ENCODE measurements at places on chromosomes 5 and 9.

DNA sequence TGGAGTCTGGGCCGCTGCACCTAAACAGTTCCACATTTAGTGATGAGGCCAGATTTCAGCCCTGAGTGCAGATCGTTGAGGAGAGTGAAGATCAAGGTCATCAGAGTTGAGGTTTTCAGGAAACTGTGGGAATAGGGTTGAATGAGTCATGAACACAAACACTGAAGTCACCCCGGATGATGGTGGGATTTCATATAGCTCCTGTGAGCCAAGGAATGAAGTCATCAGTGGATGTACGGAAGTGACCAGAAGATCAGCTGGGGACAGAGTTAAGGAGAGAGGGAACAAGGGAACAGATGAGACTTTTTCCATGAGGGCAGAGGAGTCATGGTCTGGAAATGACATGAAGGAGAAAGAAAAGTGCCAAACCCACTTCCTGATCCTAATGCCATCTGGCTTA is 36.5 kb downstream of the PALM2AKAP2 start:
- no peak for DNase-seq

DNA sequence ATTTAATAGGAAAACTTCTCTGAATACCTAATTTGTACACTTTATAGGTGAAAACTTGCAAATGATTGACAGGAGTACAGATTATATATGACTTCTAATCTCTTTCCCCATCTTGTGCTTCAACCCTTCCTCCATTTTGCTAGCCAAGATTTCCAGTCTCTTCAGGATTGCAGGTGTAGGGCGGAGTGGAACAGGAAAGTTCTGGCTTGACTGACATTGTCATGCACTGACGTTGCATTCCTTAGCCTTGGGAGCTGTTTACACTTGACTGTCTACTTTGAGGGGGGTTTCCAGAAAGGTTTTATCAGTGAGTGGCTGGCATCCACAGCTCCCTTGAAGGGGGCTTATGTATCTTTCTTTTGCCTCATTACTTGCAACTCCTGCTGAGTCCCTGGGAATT is 34.1 kb upstream of the GRIA1 start:
- DNase-seq, result no peak

GRCh38 chr5:52786391-52786790 is 1.3 kb upstream of the ITGA1 start:
- DNase-seq, result no peak

- DNase-seq, result no peak
These were observed 80.0 kb upstream of the PUM3 start for GRCh38 chr9:2923766-2924379.

DNA sequence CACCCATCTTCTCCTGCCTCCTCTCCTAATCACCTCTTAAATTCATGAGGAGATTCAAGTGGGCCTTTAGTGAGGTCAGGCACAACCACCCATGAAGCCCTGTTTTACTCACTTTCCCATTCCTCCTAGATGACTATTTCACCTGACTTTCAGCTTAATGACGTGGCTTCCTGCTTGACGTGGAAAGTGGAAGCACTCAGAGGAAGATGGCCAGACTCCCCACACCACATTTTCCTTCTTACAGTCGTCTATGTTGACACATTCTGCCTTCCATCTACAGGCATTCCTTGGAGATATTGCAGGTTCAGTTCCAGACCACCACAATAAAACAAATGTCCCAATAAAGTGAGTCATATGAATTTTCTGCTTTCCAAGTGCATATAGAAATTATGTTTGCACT is 146.4 kb upstream of the TAS2R1 start:
- no peak for DNase-seq

DNA sequence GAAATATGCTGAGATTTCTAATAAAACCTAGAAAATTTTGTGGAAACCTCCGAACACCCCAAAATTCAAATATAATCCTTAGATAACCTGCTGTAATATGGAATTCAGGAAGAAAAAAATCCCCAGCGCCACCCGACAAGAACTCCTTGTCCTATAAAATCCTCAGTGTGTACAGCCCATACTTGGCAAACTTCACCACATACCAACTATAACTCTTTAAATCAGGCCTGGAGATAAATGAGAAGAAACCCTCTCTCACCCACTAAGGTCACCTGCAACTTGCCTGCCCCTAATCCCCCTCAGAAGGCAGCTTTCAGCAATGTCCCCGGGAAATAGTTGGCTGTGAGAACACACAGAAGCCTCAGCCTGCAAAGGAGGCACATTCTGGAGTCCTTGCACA is 90.5 kb downstream of the SH3TC2 start:
- DNase-seq, result no peak

- DNase-seq, result no peak
These were observed 95.8 kb upstream of the ABCA1 start for GRCh38 chr9:105023788-105024187.

DNA sequence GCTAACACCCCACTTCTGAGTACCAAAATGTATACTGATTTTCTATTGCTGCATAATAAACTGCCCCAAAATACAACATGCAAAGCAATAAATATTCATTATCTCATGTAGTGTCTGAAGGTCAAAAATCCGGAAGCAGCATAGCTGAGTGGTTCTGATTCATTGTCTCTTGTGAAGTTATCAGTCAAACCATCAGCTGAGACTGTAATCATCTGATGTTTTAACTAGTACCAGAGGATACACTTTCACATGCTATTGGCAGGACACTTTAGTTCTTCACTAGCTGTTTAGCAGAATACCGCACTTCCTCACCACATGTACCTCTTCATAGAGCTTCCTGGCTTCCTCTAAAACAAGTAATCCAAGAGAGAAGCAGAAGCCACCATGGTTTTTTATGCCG is 12.7 kb upstream of the TMEM161B start:
- DNase-seq, result no peak

DNA sequence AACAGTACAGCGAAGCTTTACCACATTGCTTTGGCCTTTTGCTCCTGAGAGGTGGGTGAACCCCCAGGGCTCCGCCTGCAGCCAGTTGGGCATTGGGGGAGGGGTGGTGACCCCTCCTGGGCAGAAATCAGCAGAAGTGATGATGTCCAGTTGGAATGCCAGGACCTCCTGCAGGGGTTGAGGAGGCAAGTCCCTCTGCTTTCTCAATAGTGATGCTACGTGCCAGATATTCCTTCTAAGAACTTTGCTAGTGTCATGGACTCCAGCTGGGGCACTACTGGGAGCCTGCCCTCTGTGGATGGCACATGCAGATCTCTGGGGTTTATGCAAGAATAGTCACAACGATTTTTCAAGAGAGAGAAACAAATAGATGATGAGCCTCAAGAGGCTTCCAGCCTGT is 95.6 kb downstream of the NDFIP1 start:
- no peak for DNase-seq

- no peak for DNase-seq
These were observed 31.4 kb downstream of the AHRR start for GRCh38 chr5:352639-353611.

DNA sequence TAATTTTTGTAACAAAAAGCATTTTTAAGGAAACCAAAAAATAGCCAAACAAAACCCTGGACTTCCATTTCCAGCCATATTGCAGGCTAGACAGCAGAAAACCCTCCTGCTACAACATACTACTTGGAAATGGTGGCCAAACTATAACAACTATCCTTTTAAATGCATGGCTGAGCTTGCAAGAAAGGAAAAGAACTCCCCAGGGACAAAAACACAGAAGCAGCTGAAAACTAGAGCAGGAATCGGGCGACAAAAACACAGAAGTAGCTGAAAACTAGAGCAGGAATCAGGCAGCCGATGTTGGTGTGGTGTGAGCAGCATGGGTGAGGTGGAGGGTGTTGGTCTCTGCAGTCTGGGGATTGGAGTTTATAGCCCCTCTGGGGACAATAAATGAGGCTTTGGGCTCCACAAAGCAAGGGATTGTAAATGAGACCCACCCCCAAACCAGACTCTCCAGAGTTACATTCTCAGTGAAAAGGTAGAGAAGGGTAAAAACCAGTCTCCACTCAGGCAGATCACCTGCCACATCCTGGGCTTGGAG is 95.2 kb downstream of the C9orf50 start:
- DNase-seq, result no peak

GRCh38 chr9:127974769-127975261 is 6.0 kb downstream of the EEIG1 start:
- DNase-seq, result no peak

Measured in stimulated activated CD4-positive, alpha-beta T cell treated with anti-CD3 and anti-CD28 coated beads, Interleukin-12 subunit alpha, Interleukin-12 subunit beta, amount 100 ng/mL, for 4 hours (primary cell).